Dermis microvascular lymphatic vessel endothelial cell (primary cell): ENCODE measurements at places on chromosomes 5 and 9.

GRCh38 chr5:96928931-96929708 lies 6.8 kb upstream of the LNPEP start:
- DNase-seq: no peak

DNA sequence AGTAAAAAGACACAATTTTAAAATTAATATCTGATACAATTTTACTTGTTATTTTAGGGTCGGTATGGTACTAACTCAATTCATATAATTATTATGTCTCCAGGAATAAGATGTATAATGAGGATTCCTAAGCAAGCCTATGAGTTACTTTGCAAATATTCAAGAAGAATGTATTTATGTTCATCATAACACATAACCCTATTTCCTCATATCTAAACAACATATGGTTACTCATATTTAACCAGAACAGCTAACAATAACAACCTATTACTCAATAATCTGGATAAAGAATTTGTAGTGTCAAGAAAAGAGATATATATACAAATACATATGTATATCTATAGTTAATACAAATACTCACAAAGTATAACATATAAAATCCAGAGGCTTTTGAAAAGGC lies 285.9 kb downstream of the ARL15 start:
- no peak for DNase-seq

- no peak for DNase-seq
These were observed 56.3 kb downstream of the STX17 start for GRCh38 chr9:99962680-99963261.

DNA sequence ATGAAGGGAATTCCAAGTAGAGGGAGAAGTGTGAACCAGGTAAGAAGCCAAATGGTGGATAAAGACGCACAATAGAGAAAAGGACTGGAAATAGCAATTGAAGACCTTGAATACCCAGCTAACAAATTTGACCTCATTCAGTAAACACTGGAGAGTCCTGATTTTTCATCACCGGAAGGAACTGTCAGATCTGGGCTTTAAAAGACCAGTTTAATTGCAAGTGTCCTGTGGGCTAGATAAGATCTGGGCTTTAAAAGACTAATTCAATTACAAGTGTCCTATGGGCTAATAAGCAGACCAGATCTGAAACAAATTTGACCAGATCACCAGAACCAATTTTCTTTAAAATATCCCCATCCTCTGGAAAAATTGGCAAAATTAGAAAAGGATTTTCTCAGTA lies 380.0 kb downstream of the ACTL7B start:
- no peak for DNase-seq

- peak; percentile 32 for DNase-seq
These were observed at the start of gene PLPPR1 for GRCh38 chr9:101028346-101029314. TSS of gene PLPPR1 (plus strand) at chr9:101028727.

DNA sequence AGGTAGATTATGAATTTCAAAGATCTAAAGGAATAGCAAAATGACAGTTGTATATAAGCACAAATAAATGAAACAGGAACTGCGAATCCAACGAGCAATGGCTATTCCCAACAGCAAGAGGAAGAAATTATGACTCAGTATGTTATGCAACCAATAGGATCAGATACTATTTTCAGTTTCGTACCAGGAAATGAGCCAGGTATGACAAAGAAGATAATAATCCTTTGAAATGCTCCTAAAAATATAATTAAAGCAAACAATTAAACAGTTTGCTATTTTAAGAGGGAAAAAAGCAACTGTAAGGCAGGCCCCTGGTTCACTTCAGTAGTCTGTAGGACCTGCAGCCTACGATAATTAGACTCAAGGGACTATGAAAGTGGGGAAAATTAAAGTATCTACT lies 58.9 kb downstream of the AUH start:
- peak; percentile 85 for DNase-seq

GRCh38 chr5:138650196-138650595 lies 75.0 kb upstream of the HSPA9 start:
- no peak for DNase-seq

DNA sequence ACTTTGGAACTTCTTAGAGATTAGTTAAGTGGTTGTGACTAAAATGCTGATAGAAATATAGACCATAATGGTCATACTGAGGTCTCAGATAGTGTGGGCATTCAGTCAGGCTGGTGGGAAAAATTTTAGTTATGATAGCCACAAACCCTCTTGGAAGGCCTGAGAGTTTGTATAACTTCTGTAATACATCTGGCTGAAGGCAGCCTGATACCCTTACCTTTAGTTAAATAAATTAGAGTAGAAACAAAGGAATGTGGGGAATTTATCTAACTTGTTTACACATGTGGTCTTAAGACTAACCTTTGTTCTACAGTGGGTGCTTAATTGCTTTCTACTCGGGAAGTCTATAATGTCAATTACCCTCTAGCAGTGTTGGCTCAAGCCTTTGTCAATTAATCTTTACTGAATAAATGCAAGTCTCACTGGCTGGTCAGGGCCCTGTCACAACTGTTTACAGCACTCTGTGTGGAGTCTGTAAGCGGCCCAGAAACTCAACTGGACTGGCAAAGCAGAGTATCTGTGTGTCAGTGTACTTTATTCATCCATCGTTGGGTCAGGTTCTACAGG lies 184.0 kb downstream of the FBXO4 start:
- DNase-seq: no peak

DNA sequence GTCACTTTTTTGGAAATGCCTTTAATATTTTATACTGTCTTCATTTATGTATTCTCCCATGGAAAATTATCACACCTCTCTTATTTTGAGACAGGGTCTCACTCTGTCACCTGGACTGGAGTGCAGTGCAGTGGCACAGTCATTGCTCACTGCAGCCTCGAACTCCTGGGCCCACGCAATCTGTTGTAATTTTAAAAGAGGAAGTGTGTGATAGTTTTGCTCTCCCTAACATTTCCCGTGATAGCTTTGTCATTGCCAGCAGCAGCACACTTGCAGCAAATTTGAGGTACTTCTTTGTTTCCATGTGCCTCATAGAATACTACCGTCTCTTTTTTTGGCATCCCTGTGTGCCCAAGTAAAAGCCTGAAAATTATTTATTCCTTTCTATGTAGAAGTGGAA lies 103.5 kb downstream of the RNF180 start:
- no peak for DNase-seq

GRCh38 chr9:123617286-123617685 lies 261.3 kb downstream of the CRB2 start:
- no peak for DNase-seq

GRCh38 chr5:74543162-74543995 lies 97.1 kb downstream of the ENC1 start:
- peak; percentile 16 for DNase-seq

DNA sequence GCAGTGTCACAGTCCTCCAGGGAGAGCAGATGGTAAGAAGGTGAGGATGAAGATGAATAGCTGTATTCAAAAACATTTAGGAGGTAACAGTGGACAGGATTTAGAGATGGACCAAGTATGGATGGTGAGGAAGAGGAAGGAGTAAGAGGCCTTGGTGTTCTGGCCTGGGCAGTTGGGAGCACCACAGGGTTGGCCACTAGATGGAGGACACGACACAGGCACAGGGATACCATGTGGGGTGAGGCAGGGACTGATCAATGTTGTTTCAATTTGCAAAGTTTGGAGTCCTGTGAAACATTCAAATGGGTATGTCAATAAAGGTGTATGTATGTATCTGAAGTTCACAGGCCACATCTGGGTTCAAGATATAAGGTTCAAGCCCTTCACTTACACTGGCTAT lies 141.1 kb upstream of the RASEF start:
- DNase-seq: peak; percentile 8

- peak; percentile 47 for DNase-seq
These were observed 209.4 kb downstream of the PIK3R1 start for GRCh38 chr5:68424799-68425537.

- no peak for DNase-seq
These were observed 103.0 kb upstream of the CTSL start for GRCh38 chr9:87622923-87623322.

- DNase-seq: no peak
These were observed 82.0 kb upstream of the PCAT7 start for GRCh38 chr9:94472806-94473360.

DNA sequence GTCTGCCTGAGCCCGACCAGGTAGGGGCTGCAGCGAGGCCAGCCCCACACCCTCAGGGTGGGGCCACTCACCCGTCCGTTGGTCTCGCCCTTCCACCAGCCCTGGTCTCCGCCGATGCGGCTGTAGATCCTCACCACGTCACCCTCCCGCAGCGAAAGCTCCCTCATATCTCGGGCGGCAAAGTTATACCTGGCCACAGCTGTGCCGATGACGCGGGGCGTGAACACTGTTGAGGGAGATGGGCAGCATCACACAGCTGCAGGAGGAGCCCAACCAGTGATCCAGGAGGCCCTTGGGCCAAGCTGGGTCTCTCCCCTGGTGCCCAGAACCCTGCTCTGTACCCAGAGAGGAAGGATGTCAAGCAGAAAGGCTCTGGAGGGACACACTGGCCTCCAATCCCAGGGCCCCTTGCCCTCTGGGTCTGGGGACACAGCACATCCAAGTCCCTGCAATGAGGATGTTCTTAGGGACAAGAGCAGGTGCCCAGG lies 30.3 kb upstream of the SARDH start:
- no peak for DNase-seq

DNA sequence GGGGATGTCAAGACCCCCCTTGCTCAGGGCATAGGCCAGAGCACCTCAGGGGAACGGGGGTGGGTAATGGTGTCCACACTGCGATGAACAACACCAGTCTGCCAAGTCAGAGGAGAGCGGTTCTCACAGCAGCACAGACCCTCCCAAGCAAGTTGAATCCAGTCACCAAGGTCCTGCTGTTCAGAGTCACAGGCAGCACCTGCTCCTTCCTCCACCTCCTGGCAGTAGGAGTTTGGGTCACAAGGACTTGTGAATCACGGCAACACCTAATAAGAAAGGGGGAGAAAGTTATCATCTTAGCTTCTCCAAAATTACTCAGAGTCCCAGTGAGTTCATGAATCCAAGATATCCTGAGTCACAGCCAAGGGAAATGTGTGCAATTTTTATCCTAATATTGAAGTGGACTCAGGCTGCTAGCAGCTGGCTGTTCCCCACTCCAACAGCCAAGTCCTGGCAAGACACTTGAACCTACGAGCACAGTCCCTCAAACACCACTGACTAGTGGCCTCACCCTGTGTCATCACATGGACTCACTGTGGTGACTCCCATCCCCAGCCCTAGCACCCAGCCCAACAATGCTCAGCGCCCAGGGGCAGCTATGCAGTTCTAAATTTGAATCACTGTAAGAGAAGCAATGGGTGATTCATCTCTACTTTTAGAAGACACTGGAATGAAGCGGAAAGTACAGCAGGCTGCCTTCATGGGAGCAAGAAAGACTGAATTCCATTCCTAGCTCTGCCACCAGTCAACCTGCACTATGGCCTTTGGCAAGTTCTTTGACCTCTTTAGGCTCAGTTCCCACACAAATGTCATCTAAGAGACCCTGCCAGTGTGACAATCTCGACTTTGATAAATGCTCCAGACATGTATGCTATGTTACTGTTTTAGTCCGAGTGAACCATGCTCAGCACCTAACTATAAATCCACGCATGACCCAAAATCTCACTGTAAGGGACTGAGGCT lies 113.7 kb downstream of the KLHL3 start:
- no peak for DNase-seq

- DNase-seq: no peak
These were observed 111.3 kb upstream of the ADRA1B start for GRCh38 chr5:159805021-159805420.

- DNase-seq: no peak
These were observed 125.3 kb upstream of the IQGAP2 start for GRCh38 chr5:76277736-76278135.

GRCh38 chr5:66881480-66882161 lies 285.4 kb downstream of the MAST4 start:
- DNase-seq: peak; percentile 33

DNA sequence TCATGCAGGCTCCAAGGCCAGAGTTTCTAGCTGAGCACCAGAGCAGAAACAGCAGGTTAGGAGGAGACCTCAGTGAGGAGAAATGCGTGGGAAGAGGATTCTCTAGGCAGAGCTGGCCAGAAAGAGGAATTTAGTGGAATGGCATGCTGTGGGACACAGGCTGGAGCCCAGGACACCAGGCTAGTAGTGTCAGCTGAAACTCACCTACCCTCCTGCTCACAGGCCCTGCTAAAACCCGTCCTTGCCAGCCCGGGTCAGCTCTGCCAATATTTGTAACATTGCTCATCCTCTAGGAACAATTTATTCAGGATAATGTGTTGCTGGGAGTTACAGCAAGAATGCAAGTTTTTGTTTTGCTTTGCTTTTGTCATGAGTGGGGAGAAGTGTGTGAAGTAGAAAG lies 40.2 kb upstream of the AGXT2 start:
- DNase-seq: no peak

- DNase-seq: no peak
These were observed 3.9 kb downstream of the PLPPR1 start for GRCh38 chr9:101032426-101032825.

GRCh38 chr5:36414869-36415282 lies 113.2 kb upstream of the RANBP3L start:
- peak; percentile 32 for DNase-seq

DNA sequence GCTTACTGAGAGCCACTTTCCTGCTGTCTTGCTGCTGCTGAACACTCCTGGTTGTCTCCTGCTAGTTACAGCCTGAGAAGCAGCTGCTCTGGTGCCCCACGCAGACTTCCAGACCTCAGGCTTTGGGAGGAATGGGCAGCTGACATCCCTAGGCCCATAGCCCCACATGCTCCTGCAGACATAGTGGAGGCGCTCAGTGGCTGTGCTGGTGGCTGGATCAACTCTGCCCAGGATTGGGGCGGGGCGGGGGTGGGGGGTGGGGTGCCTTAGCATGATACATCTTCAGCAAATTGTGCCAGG lies 93.9 kb downstream of the DAB2IP start:
- no peak for DNase-seq

DNA sequence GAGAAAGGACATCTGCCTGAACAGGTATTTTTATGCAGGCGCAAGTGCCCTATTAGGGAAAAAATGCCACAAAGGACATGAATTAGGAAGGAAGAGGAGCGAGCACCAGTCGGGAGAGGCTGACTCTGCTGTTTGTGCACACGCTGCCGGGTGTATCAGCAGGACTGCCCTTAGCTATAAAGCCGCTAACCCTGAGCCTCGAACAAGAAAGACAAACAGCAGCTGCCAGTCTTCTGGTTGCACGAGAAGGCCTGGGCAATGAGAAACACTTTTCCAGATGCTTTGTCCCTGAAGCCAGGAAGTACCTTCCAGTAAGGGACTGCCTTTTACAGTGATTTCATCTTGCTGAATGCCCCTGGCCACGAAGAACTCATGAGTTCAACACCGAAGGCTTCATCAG lies 12.6 kb downstream of the QSOX2 start:
- DNase-seq: no peak

DNA sequence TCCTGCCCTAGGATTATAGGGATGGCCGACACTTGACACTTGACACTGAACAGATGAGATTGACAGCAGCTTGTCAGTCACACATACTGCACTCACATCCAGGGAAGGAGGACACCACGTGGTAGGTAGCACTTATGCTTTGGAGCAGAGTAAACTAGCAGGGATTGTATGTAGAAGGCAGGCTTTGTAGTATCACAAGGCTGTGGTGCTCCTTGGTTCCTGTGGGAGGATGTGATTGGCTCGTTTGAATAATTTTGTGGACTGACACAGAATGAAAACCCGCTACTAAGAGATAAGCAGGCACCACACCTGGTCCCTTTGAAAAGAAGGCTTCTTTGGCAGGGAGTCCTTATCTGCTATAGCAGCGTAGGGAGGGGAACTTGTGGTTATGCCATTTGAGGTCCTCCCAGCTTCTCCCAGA lies 63.6 kb upstream of the IL12B start:
- DNase-seq: no peak

- no peak for DNase-seq
These were observed 25.4 kb downstream of the BOD1 start for GRCh38 chr5:173591056-173591514.
